Fibroblast of lung (primary cell): ENCODE measurements at places on chromosomes 7 and 10.

DNA sequence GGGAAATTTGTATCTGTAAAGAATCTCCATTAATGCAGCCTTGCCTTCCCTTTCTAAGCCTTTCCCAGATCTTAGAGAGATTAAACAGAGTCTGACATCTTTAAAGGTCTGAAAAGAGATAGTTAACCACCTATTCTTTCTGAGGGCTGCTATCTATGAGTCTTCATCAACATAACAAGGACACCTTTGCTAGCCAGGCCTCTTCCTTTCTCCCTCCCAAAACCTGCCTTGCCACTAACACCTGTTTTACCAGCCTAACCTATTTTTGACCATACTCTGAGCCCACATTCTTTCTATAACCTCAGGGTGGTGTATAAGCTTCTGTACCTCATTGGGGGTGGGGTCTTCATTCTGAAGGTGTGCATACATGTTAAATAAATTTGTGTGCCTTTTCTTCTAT lies 217.1 kb downstream of the IPMK start:
- no peak for DNase-seq
- H3K27ac ChIP-seq: no peak overlapping the region
- H3K4me3 ChIP-seq: no peak overlapping the region
- H3K27me3 ChIP-seq: no peaks in the 10 kb centered on the region

DNA sequence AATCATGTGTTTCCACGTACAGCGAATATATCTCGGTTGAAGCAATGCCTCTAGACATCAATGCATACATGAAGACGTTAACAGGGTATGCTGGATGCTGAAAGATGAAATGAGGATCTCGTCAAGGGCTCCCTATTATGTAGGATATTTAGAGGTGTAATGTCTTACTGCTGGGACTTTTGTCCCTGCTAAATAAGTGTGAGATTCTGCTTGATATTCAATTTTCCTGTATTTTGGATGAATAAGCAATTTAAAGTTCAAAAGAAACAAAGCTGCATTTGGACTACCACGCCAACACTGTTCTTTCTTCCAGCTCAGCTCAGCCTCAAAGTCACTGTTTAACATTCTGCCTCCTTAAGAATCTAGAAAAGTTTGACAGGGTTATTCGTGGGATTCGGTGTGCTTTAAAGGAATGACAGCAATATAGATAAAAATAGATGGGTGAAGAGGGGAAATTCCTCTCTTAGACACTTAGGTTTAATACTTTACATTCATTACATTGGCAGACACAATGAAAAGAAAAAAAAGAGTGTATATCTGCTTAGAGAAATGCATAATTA lies 110.1 kb upstream of the RHEB start:
- peaks cover 3% of the 10 kb centered on the region for H3K36me3 ChIP-seq
- DNase-seq: no peak
- H3K27ac ChIP-seq: no peak overlapping the region
- peak overlapping the region; percentile 89 for H3K4me3 ChIP-seq

DNA sequence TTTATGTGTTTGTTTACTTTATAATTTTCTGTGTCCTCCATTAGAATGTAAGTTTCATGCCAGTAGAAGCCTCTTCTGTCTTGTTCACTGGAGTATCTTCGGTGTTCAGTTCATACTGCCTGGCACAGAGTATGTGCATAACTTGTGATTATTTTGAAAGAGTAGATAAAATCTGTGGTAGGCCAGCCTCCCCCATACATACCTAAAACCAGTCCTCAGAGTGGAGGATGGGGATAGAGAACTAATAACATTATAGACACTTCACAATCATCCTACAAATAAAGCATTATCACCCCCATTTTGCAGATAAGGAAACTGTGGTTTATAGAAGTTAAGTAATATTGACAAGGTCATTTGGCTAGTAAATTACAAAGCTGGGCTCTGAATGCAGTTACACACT lies 28.0 kb downstream of the VIM start:
- H3K27ac ChIP-seq: no peak overlapping the region
- no peak overlapping the region for H3K4me3 ChIP-seq
- no peaks in the 10 kb centered on the region for H3K36me3 ChIP-seq
- H3K4me1 ChIP-seq: no peaks in the 10 kb centered on the region
- DNase-seq: peak; percentile 63
- no peaks in the 10 kb centered on the region for H3K27me3 ChIP-seq

DNA sequence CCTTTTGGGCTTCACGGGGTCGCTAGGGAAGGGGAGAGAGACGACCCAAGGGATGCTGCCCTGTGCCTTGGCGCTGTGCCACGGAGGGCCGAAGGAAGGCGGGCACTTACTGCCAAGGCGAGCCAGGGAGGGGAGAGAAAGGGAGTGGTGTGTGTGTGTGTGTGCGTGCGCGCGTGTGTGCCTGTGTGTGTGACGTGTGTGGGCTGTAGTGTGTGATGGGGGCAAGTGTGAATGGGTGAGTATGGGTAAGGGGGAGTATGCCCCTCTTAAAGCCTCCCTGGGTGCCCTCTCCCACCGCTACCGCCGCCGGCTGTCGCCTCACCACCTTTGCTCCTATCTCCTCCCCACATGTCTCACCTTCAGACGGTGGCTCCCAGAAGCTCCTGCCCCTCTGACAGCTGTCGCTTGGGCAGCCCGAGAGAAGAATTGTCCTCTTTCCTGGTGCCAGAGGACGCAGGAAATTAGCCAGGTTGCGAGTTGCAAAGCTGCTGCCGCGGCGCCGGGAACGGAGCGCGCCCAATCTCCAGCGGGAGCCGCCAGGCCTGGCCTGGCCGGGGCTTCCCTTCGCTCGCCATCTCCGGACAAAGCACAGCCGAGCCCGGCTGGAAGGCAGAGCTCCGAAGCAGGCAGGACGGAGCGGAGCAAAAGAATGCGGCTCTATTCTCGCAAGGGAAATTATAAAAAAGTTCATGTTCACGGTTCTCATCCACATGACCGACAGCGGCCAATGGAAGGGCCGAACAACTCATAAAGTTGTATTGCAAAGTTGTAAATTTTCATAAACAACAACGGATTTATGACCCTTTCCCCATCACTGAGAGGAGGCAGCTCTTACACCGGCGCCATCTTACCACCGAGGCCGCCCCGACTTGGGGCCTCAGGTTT lies at the start of gene HOXA3:
Gene HOXA3 (minus strand): TSS at position 653 of the 885 bp plus-strand sequence. CDS start 41,943 bp downstream, outside the sequence.
- peak within 1 kb of the TSS; percentile 50 for H3K4me3 ChIP-seq
- H3K36me3 ChIP-seq: no peaks in the 10 kb centered on the region
- DNase-seq: peak; percentile 74
- H3K4me1 ChIP-seq: peaks cover 17% of the 10 kb centered on the region

DNA sequence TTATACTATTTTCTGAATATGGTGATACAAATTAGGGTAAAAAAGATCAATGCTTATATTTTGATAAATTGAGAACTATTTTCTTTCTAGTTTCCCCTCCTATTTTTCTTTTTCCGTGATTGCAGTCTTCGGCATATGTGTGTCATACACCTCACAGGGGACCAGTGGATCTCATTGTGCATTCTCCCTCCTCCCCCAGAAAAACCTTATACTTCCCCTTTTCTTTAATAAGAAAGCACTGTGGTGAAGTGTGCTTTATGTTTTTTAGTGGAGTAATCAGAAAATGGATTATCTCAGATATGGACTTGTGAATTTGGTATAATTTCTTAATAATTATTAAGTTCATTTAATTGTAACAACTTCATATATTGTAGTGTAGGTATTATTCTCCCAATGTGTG lies 72.8 kb downstream of the BICC1 start:
- H3K4me1 ChIP-seq: peaks cover 7% of the 10 kb centered on the region
- H3K4me3 ChIP-seq: no peak overlapping the region
- DNase-seq: no peak
- no peaks in the 10 kb centered on the region for H3K27me3 ChIP-seq
- H3K36me3 ChIP-seq: no peaks in the 10 kb centered on the region
